LoVo (cell line): ENCODE measurements at places on chromosomes 11 and 22.

- no peak for DNase-seq
Observed at GRCh38 chr11:106950067-106950491, 68.2 kb downstream of the GUCY1A2 start.

- DNase-seq, result no peak
Observed at GRCh38 chr11:61551634-61552033, 29.2 kb downstream of the SYT7 start.

DNA sequence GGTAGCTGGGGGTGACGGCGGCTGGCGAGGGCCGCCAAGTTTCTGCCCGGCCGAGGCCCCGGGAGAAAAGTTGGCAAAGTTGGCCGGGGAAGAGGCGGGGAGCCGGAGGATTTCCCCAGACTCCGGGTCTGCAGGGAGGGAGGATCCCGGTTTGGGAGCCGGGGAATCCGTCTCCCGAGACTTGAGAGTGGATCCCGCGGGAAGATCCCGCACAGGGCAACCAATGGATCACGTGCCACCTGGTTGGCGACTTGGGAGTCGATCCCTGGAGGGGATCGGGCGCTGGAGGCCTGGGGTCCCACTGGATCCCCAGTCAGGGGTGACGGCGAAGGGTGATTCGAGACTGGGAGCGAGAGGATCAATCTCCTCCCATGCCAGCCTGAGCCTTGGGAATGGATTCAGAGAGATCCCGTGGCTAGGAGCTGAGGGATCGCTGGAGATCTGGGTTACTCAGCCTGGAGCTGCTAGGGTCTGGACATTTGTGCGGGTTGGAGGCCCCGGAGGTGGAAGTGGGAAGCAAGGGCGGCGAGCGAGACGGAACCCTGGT, 394 bp downstream of the KIAA1671 start:
- DNase-seq, result peak; percentile 61

- peak; percentile 25 for DNase-seq
Observed at GRCh38 chr11:19905280-19905853, 192.7 kb downstream of the NAV2 start.

DNA sequence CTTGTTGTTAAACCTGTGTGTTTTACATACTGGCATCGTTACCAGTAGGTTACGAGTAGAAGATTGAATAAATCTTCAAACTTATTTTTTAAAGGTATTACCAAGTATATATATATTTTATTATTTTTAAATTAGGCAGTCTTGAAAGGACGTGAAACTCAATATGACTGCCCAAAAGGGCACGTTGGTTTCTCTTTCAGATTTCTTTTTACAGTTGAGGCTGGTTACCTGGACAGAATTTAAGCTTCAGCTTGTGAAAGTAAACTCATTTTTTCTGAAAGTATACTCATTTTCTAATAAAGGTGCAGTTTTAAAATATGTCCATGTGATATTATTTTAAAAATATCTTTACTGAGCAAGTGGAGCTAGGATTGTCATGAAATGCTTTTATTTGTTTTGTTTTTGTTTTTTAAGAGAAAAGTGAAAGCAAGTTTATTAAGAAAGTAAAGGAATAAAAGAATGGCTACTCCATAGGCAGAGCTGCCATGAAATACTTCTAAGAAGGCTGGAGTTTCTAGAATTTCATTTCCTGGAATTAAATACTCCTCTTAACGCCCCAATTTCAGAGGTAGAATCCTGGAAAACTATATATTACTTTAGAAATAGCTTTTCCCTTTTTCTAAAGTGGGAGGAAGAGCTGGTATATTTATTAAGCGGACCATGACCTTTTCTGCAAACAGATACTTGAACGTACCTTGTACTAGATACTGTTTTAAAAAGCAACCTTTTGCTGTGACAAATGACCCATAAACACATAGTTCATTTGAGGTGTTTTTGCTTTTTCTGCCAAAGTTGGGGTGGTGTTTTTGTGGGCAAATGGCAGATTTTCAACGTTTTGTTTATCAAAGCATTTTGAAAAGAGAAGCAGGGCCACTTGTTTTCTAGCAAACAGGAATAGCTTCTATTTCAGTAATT, 1.9 kb downstream of the FBXO7 start:
- DNase-seq, result no peak
